Upper lobe of right lung (tissue), 1 donor: ENCODE measurements at places on chromosomes 5 and 9.

DNA sequence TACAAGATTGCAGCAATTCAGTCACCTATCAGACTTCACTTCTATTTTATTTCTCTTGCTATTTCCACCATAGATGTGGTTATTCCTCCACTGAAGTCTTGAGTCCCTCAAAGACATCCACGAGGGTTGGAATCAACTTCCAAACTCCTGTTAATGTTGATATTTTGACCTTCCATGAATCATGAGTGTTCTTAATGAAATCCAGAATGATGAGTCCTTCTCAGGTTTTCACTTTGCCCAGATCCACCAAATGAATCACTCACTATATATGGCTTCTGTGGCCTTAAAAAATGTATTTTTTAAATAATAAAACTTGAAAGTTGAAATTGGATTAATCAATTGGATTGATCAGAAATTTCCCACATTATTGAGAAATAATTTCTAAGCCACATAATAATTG is 1821.0 kb downstream of the EFNA5 start:
- no peak overlapping the region for H3K4me3 ChIP-seq
- H3K27me3 ChIP-seq: no peaks in the 10 kb centered on the region
- H3K4me1 ChIP-seq: no peaks in the 10 kb centered on the region
- no peaks in the 10 kb centered on the region for H3K36me3 ChIP-seq
- no peak overlapping the region for H3K27ac ChIP-seq
- DNase-seq: no peak

DNA sequence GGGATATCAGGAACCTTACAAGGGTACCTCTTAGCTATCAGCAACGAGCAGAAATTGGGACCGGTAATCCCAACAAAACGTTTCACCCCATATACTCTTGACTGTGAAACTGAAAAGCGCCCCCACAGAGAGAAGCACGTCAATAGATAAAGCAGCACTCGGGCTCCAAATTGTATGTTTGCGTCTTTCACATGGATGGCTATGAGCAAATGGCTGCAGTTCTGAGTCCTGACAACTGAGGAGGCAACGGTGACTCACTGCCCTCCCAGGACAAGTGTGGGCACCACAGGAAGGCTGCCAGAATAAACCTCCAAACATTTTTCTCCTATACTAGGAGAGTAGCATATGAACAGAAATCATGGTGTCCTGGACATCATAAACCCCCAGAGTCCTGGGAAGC is 36.6 kb downstream of the SEMA4D start:
- peaks cover 3% of the 10 kb centered on the region for H3K4me1 ChIP-seq
- DNase-seq: peak; percentile 29
- H3K27me3 ChIP-seq: no peaks in the 10 kb centered on the region
- no peaks in the 10 kb centered on the region for H3K36me3 ChIP-seq
- no peak overlapping the region for H3K4me3 ChIP-seq

- H3K4me3 ChIP-seq: no peak overlapping the region
- peaks cover 41% of the 10 kb centered on the region for H3K4me1 ChIP-seq
- DNase-seq: no peak
Observed at GRCh38 chr9:133962341-133962740, 29.8 kb downstream of the VAV2 start.

DNA sequence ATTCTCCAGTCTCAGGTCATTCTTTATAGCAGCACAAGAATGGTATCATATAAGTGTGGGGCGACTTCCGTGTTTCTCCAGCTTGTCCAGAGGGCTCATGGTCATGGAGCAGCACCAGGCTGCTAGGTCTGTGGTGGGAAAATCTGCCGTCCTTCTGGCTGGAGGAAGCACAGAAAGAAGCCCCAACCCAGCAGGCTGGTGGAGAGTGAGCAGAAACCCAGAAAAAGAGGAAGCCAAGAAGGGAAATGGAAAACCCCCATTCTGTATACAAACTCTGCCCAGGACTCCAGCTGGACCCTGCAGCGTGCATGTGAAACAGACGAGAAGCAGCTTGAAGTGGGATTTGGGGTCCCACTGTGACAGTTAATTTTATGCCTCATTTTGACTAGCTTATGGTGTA is 34.3 kb upstream of the OLFM1 start:
- H3K27me3 ChIP-seq: peaks cover 6% of the 10 kb centered on the region
- no peak overlapping the region for H3K27ac ChIP-seq
- H3K36me3 ChIP-seq: no peaks in the 10 kb centered on the region

GRCh38 chr5:1416856-1417469 is 28.3 kb downstream of the SLC6A3 start:
- H3K27me3 ChIP-seq: no peaks in the 10 kb centered on the region
- no peaks in the 10 kb centered on the region for H3K4me1 ChIP-seq

- no peak overlapping the region for H3K4me3 ChIP-seq
- no peaks in the 10 kb centered on the region for H3K4me1 ChIP-seq
- H3K27me3 ChIP-seq: peaks cover 6% of the 10 kb centered on the region
- DNase-seq: no peak
- no peaks in the 10 kb centered on the region for H3K36me3 ChIP-seq
Observed at GRCh38 chr5:175275097-175275496, 168.9 kb downstream of the DRD1 start.
